ELF-1 (cell line): ENCODE measurements at places on chromosomes 13 and 19.

- DNase-seq = no peak
These were observed 7.0 kb upstream of the TLE6 start for GRCh38 chr19:2970201-2970835.

- peak; percentile 59 for DNase-seq
These were observed 21.8 kb downstream of the MRPS12 start for GRCh38 chr19:38952395-38953165.

GRCh38 chr19:875265-875879 lies 15.9 kb downstream of the CFD start:
- DNase-seq = no peak

DNA sequence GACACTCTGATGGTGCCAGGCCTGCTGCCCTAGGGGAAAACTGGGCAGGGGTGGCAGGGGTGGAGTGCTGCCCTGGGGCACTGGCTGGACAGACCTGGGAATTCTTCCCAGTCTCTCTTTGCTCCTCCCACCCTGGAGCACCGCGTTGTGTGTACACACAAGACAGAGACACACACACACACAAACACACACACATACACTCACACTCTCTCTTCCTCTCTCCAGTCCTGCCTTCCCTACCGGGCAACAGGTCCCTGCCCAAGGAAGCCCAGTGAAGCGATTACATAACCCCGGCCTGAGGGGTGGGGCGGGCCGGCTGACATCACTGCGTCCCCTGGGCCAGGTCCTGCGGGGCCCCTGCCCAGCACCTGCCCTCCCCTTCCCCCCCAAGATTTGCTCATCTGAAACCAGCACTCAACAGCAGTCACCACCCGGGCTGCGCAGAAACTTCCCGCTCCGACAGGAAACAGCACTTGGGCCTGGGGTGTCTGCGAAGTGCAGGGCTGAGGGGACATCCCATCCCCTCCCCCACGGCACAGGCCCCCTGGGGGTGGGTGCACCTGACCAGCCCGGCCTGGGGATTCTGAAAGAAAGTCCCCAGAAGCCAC lies 1.2 kb downstream of the MKNK2 start:
- peak; percentile 78 for DNase-seq

- DNase-seq = no peak
These were observed 5.9 kb downstream of the IGLON5 start for GRCh38 chr19:51317376-51317775.

DNA sequence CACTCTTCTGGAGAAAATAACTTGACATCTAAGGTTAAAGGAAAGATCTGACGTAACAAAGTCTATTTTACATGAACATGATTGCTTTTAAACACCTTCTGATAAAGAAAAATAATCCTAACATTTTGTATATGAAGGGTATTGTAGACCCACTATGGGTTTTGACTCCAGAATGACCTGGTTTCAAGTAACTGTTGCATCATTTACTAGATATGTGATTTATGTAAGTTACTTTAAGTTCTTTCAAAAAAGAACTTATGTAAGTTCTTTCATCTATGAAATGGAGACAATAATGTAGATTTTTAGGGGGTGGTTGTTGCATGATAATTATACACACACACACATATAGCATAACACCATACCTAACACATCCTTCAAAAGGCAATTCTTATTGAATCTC lies 147.6 kb upstream of the MIR17HG start:
- no peak for DNase-seq

DNA sequence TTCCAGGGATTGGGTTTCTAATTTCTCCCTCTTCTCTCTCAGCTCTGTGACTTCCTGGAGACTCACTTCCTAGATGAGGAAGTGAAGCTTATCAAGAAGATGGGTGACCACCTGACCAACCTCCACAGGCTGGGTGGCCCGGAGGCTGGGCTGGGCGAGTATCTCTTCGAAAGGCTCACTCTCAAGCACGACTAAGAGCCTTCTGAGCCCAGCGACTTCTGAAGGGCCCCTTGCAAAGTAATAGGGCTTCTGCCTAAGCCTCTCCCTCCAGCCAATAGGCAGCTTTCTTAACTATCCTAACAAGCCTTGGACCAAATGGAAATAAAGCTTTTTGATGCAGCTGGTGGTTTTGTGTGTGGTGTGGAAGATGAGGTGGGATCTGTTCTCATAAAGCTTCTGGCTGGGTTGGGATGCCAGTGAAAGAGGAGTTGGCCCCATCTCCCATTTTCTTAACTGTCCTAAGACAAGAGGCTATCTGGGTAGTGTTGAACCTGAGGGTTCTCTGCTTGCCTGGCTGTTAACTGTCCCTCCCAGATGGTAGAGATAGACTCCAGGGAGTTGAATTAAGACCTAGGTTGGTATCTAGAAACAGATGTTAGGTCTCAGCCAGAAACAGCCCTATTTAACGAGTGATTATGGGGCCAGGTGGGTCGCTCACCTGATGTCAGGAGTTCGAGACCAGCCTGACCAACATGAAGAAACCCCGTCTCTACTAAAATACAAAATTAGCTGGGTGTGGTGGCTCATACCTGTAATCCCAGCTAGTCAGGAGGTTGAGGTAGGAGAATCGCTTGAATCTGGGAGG lies 1.6 kb downstream of the FTL start:
- peak; percentile 26 for DNase-seq

DNA sequence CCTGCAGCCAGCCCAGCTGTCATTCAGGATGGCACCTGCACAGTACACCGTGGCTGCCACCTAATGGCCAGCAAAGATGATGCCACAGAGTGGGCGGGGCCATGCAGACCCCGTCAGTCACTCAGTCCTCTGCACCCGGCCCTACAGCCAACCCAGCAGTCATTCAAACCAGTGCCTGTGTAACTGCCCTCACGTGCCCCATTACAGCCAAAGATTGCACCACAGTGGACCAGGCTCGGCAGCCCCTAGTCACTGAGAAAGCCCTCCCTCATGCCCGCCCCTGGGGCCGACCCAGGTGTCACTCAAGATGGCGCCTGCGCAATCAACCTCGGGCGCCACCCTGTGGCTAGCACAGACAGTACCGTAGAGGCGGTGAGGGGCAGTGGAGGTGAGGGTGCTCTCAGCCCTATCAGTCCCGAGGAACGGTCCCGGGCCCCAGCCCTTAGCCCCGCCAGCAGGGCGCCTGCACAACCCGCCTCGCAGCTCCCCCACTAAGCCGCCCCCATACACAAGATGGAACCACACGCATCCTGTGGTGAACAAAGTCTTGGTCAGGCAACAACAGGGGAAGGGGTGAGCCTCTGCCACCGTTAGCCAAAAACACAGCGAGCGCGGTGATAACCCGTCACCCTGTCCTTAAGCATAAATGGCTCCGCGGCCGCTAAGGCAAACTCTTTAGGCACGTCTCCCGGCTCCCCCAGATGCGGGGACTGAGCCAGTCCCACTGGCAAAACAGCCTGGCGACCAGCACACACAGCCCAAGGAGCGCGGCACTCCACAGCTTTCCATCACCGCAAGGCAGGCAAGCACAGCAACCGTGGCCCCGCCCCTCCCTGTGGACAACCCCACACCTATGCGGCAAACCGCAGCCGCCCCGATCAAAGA lies 2.3 kb downstream of the PEG3 start:
- DNase-seq = no peak

- no peak for DNase-seq
These were observed 1.3 kb downstream of the SIRT6 start for GRCh38 chr19:4181053-4181508.

DNA sequence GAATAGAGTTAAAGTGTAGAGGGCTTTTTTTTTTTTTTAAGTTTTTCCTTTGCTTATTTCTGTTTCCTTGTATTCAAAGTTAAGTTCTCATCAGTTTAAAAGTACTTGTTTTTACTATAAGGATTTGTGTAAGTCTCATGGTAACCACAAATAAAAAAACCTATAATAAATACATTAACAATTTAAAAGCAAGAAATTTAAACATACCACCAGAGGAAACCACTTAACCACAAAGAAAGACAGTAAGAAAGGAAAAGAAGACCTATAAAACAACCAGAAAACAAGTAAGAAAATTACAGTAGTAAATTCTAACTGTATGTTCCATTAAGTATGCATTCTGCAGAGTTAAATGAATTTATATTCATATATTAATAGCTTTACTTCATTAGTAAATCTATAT lies 999.1 kb upstream of the ATXN8OS start:
- no peak for DNase-seq

GRCh38 chr19:46990991-46991676 lies 28.5 kb upstream of the NPAS1 start:
- peak; percentile 88 for DNase-seq

DNA sequence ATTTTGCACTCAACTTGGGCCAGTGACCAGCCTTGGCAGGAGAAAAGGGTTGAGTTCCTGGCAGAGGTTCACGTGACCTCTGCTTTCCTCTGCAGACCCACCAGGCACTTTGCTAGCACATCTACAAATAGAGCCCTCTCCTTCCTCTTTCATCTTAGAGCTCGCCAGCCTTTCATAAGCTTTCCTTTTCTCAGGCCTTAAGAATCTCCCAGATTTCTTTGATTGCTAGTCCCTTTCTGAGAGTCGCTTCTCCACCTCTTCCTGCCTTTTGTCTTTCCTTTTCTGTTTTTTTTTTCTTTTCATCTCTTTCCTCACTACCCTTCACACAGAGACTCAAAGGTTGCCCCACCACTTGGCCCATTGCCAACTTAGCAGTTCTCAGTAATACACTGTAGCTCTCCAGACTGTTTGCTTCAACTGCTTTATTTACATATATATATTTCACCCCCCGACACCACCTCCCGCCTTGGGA lies 375.7 kb upstream of the SPRY2 start:
- DNase-seq = peak; percentile 10

DNA sequence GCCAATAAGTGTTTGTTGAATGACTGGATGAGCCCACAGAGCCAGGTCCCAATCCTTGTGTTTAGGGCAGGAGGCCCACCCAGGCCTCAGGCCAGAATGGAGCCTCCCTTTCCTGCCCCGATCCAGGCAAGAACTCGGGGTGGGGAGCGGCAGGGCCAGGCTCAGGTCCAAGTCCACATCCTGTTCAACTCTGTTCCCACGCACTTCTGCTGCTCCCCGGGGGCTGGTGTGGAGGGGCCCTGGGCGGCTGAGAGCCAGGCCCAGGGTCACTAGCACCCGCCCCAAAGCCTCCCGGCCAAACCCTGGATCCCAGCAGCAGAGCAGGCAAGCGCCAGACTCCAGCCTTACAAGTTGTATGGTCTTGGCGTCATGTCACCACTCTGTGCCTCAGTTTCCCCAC lies 8.0 kb downstream of the ANGPTL8 start:
- no peak for DNase-seq

DNA sequence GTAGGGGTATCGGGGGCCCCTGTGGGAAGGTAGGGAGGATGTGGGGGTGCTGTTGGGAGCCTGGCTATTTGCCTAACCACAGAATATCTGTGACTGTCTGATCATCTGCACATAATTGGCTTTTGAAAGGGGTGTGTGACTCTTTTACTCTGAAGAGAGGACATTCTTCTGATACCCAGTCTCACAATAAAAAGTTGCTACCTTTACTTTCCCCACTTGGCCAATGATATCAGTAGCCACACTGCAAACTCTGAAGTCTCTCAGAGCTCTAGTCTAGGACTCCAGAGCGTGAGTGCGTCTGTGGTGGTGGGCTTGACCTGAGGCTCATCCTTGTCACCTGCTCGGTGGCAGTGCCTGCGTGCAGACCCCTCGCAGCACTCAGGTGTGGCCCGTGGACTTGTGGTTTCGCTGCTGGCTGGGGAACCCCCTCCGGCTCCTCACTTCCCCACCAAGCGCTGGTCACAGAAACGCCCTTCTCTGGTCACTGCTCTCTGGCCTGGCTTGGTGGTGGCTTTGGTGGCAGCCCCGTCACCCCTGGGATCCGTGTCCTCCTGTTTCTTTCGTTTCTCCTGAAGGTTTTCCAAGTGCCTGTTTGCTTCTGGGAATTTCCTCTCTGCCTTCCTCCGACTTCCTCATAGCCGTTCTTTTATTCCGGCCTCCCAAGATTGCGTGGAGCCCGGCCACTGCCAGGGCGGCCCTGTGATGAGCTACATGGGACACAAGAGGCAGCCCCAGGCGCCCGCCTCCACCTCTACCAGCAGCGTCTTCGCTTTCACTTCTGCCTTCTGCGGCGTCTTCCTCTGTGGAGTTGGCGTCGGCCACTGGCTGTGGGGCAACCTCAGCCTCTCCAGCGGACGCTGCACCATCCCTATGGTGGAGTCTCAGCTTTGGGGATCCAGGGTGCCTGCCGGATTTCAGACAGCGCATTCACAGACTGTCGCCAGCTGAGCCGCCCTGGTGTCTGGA lies 78.0 kb downstream of the ATP11A start:
- no peak for DNase-seq

- DNase-seq = no peak
These were observed 5.8 kb downstream of the TEAD2 start for GRCh38 chr19:49356382-49356781.

DNA sequence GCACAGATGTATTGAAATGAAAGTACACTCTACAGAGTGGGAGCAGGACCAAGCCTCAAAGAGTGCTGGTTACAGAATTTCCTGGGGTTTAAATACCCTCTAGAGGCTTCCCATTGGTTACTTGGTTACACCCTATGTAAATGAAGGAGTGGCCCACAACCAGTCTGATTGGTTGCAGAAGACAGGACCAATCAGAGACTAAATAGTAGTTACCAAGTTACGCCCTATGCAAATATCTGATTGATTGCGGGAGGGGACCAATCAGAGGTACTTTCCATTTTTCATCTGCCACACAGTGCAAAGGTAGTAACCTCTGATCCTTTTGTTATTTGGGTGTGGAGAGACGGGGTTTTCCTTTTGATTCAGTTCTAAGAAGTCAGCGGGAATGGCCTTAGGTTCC lies 5.5 kb upstream of the ZFP82 start:
- DNase-seq = peak; percentile 3

DNA sequence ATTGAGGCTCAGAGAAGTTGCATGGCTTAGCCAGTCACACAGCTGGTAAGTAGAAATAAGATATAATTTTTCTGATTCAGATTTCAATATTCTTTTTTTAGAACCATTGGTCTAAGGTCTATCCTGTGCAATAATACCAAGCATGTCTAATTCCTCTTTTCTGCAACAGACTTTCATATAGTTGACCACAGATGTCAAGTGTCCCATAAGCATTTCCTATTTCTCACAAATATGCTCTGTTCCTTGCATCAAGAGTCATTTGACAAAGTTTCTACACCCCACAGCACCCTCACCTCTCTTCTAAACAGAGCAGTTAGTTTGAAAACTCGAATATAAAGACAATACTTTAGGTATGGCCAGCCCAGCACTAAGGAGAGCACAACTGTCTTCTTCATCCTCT lies 26.8 kb upstream of the SACS start:
- DNase-seq = no peak

DNA sequence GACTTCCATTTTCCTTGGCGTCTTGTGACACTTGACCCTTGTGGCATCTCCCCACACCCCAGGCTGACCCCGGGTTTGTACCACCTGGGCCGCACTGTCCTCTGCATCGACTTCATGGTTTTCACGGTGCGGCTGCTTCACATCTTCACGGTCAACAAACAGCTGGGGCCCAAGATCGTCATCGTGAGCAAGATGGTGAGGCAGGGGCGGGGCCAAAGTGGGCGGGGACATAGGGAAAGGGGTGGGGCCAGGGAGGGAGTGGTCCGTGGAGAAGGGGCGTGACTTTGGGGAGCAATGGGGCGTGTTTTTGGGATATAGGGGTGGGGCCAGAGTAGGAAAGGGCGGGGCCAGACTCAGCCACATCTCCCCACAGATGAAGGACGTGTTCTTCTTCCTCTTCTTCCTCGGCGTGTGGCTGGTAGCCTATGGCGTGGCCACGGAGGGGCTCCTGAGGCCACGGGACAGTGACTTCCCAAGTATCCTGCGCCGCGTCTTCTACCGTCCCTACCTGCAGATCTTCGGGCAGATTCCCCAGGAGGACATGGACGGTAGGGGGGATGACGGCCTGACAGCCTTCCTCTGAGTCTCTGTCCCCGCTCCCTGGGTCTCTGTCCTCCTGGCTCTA lies 42.8 kb downstream of the TRPM4 start:
- no peak for DNase-seq

GRCh38 chr19:32131005-32131404 lies 214.4 kb upstream of the ZNF507 start:
- DNase-seq = no peak
